ENCODE measurements at places on chromosomes 1 and 21. TPM values are rescaled to one million over a fixed set of nuclear protein-coding genes. Genes with fewer than 3 reads are reported as not detected.

GRCh38 chr21:45404730-45405270 is at the start of gene COL18A1:
Gene COL18A1, plus strand, starts transcription at chr21:45405165. Its CDS starts 66 bp downstream, at chr21:45405231.
- DNase-seq = no peak

DNA sequence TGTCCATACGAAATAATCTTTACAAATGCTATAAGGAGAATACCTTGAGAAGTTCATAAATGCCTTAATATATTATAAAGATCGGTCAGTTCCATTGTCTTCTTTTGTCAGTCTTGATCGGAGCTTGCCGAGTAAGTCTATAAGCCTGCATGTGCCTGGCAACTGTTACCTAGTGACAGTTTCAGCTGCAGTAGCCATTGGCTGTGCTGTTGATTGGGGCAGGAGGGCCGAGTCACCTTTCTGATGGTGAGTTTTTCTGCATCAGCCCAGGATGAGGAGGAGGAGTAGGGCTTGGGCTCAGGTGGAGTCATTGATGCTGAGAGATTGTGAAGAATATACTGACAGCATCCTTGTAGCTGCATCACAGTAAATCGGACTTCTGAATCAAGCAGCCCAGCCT is 1.9 kb upstream of the GPR52 start:
- DNase-seq = no peak

DNA sequence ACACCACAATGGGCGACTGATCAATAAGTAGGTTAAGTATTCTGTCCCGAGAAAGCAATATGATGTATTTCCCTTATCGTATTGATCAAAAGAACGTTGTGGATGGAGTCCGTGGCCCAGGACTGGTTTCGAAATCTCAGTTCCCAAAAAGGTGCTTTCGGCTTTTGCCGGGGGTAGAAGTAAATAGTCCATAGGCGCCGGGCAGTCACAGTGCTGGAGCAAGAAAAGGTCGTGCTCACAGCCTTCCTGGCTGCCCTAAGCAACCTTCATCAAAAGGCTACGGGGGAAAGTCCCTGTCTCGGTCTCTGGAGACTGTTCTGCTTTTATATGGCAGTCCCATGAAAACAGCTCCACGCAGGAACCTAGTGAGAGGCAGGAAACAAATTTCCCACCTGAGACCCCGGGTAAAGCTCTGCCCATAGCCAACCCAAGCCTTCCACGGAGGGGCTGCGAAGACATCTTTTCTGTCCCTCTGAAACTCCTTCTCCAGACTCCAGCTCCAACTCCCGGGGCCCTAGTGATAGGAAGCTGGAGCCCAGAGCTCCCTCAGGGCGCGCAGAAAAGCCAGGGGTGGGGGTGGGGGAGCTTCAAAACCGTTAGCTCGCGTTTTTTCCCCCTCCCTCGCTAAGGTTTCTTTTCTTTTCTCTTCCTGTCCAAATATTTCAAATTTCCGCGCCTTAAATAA is 7.0 kb downstream of the CDKN2C start:
- no peak for DNase-seq

Gene NES
- 250 TPM for total RNA-seq

Gene LAPTM5
- 82.2 TPM for total RNA-seq

Data from glomerular endothelial cell (primary cell).